ENCODE measurements at places on chromosomes 16 and 17.

DNA sequence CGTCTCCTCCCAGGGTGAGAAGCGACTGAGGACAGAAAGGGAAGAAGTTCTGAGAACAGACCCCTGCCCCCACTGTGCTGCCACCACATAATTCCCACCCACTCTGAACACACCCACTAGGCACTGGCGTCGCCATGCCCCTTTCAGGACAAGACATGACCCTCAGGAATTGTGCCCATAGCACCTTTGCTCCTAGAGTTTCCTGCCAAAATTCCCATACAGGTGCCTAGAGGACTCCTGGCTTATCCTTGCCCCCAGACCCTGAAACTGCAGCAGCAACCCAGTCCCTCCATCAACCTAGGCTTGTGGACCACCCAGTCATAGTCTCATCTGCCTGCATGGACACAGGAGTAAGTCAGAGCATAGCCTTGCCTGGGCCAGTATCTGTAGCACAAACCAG lies 157.7 kb upstream of the ZNF267 start:
- DNase-seq, result no peak

DNA sequence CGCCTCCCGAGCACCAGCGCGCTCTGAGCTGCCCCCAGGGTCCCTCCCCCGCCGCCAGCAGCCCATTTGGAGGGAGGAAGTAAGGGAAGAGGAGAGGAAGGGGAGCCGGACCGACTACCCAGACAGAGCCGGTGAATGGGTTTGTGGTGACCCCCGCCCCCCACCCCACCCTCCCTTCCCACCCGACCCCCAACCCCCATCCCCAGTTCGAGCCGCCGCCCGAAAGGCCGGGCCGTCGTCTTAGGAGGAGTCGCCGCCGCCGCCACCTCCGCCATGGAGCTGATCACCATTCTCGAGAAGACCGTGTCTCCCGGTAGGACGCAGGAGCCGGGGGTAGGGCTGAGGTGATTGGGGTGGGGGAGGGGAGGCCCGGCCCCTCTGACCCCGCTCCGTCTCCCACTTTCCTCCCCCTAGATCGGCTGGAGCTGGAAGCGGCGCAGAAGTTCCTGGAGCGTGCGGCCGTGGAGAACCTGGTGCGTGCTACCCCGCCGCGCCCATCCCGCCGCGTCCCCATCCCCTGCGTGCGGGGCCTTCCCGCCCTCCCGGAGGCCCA lies 329 bp downstream of the KPNB1 start:
- no peak for DNase-seq

DNA sequence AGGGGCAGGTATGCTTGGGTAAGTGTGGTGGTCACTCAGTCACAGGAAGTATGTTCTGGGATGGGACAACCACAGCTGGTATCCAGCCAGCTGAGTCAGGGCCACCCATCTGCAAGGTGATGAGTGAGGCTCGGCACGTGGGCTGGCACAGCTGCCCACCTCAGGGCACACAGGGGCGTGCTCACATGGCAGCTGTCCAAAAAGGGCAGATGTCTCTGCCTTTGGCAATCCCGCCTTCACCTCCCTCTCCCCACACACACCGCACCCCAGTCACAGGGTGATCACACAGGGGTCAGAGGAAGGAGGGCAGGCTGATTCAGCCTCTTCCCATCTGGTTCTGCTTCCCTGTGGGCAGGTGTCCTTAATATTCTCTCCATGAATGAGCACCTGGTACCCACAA lies 85.9 kb upstream of the TOB1 start:
- no peak for DNase-seq

DNA sequence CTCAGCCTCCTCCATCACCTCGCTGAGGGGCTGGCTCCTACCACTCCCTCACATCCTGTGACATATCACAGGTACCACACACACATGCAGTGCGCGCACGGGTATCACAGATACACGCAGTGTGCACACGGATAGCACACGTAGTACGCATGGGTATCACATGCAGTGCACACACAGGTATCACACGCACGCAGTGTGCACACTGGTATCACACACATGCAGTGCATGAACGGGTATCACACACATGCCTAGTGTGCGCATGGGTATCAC lies 30.1 kb downstream of the ACSF3 start:
- no peak for DNase-seq

DNA sequence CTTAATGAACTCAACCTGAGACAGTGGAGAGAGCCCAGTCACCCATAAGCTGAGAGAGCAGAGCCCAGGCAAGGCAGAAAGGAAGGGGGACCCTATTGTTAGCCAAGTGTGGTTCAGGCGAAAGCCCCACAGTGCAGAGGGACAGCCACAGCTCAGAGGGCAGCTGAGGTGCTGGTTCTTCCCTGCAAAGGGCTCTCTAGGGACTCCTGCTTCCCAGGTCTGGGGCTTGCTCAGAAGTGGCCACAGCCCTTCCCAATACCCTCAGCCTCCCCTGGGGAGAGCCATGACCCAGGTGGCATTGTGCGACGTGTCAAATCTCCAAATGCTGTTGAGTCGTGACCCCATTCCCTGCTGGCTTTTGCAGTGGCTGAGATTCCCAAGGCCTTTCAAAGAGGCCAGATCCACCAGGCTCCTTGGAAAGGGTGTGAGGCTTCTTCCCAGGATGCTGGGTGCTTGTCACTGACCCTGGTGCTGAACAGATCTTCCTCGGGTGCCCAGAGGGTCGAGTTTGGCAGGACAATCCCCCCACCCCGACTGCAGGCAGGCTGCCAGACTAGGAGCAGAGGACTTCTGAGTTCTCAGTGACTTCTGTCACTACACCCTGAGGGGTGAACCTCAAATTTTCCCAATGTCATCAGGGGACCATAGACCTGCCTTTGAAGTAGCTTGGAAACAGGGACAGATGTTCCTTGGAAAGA lies 2.5 kb upstream of the CCL17 start:
- no peak for DNase-seq
